ENCODE measurements at places on chromosomes 6 and 20.

DNA sequence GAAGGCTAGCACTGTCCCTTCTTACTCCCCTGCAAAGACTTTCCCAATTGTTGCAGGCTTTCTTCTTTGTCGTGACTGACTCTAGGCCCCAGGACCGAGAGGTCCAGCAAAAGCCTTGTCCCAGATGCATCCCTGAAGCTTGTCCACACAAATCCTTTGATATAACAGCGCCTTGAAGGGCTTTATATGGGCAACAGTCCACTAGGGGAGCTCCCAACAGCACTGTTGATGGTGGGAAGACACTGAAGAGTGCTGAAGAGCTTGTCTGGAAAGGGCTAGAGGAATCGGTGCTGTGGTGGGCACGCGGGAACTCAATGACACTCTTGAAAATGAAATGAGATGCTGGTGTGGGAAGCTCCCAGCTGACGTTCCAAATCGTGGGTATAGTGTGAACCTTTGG, 316.1 kb upstream of the CDH4 start:
- no peak for DNase-seq

DNA sequence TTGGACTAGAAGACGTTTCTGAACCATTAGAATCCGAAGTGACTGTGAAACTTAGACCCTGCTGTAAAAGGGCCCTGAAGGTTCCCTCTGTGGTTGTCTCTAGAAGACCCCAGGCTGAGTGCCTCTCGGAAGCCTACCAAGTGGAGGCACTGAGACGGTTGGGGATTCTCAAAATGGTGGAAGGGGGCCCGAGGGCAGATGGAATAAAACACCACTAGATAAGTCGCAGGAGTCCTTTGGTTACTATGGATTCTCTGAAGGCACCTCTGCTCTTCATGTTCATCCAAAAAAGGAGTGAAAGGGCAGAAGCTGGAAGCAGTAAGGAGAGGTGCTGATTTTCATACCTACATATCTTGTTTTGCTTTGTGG, 4.0 kb upstream of the TFAP2D start:
- no peak for DNase-seq

GRCh38 chr6:166313255-166314070, 5.3 kb upstream of the PRR18 start:
- DNase-seq = no peak

DNA sequence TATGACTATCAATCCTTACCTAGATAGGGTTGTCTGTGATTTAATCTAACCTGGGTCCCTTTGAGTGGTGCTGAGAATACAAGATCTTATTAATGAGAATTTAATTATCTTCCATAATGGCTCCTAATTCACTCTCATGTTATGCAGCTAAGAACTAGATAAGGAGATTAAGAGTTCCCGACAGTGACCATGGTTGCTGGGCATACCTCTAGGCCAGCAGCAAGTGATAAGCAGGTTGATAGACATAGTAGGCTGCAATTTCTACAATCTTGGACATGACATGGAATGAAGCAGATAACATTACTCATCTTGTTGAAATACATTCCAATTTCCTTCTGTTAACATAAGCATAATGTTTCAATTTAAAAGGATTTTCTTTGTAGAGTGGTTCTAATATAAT, 27.1 kb downstream of the SPACA1 start:
- no peak for DNase-seq

DNA sequence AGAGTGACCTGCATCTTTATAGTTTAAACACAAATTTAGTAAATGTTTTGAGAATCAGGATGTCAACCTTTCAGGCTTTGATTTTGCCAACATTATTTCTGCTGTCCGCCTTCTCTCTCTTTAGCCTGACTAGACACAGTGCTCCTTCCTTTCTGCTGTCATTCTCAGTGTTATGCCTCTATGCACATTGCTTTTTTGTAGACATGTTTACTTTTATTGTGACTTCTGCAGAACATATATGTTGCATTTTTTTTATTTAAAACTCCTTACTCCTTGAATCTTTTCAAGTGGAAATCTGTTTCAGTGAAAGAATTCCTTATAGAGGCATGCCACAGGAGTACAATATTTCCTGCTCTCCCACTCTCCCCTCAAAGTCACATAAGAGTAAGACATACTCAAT, 64.2 kb downstream of the LAMA4 start:
- DNase-seq = no peak

GRCh38 chr6:113414511-113414910, 442.6 kb upstream of the MARCKS start:
- no peak for DNase-seq

DNA sequence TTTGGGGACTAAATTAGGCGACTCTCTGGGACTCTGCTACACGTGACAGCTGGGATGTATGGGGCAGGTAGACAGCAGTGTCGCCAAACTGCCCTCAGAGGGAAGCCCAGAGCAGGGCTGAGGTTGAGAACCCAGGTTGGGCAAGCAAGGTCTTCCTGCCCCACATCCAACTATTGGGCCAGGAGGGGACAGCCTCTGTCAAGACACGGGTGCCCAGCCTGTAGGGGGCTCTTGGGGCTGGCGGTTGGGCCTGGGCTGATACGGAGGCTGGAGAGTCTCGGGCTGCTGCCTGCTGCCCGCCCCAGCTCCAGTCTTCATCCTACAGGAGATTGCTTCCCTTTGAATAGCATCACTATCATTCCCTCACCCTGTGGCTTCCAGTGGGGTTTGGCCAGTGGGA, 33.3 kb downstream of the CPNE5 start:
- DNase-seq = no peak

GRCh38 chr6:31202259-31203166, 32.0 kb upstream of the POU5F1 start:
- DNase-seq = no peak

GRCh38 chr6:42280966-42281533, 63.4 kb upstream of the MRPS10 start:
- no peak for DNase-seq

GRCh38 chr20:35661053-35661452, 3.6 kb downstream of the CPNE1 start:
- DNase-seq = no peak

- DNase-seq = no peak
Observed at GRCh38 chr20:17990278-17990972, 21.6 kb downstream of the MGME1 start.

DNA sequence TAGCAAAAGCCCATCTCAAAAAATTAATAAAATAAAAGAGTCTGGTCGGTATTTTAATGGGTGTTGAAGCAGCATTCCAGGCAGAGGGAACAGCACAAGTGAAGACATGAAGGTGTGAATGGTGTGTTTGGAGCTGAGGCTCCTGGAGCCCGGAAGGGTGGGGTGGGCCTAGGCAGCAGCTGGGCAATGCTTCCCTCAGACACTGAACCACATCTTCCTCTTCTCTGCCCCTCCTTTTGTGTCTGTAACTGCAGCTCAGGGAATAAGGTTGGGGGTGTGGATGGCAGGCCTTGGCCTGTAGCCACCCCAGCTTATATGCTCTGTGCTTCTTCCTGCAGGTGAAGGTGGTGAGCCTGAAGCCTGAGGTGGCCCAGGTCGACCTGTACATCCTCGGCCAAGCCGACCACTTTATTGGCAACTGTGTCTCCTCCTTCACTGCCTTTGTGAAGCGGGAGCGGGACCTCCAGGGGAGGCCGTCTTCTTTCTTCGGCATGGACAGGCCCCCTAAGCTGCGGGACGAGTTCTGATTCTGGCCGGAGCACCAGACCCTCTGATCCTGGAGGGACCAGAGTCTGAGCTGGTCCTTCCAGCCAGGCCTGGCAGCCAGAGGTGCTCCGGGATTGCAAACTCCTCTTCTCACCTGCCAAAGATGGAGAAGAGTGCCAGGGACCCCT, 26.6 kb downstream of the POFUT1 start:
- DNase-seq = no peak

- no peak for DNase-seq
Observed at GRCh38 chr6:166465671-166466087, 82.9 kb upstream of the MPC1 start.

DNA sequence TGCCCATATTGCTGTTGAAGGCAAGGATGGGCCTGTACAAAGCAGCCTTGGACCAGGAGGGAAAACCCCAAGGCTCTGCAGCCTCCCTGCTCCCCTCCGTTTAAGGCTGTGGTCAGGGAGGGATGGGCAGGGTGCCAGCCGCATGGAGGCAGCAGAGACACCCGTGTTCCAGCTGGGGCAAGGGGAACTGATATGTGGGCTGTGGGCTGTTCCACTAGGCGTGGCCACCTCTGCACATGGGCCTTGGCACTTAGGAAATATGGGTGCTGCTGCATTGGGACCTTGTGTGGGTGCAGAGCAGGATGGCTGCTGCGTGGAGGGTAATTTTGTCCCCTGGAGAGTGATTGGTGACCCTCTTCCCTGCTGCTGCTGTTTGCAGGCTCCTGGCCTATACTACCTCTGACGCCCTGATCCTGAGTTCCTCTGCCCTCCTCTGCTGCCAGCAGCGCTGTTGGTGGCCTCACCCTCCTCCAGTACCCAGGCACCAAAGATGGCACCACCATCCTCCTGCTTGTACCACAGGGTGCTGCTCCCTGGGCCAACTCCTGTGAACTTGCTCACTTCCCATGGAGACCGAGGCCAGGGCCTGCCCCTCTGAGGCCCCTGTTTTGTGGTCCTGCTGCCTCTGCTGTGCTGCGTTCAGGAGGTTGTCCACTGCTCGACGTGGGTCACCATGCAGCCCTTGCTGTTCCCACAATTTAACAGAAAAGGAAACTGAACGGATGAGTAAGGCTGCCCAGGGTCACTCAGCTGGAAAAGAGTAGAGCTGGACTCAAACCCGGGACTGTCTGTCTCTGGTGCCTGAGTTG, 35.3 kb downstream of the PANK2 start:
- DNase-seq = no peak

DNA sequence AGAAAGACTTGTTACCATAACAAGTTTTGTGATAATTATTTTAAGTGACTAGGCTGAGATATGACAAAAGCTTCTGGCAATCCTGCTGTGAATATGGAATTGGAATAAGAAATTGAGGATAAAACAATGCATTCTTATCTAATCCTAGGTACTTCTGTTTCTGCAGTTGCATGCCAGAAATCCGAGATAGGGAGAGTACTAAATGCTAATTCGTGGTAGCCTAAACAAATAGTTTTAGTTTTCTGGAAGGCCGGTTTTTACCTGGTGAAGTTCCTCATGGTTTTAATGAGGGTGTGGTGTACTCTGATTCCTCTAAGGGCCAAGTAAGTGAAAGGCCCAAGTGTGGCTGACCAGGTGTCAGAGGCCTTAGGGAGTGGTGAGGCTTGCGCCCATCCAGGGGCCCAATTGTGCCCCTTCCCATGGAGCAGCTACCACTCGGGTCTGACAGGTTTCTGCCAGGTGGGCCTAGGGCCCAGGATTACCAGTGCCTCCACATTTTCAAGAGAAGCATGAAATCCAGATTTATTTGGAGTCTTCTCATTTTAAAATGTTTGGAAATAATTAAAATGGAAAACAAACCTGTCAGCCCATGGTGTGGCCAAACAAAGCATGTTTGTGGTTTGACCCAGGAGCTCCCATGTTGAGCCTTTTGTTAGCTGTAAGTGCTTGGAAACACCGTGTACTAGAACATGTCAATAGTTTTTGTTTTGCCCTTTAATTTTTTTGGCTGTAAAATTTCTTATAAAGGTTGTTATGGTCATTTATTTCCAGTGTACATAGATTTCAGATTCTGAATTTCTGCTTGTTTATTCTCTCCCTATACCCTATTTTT, 6.6 kb downstream of the PLCB4 start:
- DNase-seq = no peak

DNA sequence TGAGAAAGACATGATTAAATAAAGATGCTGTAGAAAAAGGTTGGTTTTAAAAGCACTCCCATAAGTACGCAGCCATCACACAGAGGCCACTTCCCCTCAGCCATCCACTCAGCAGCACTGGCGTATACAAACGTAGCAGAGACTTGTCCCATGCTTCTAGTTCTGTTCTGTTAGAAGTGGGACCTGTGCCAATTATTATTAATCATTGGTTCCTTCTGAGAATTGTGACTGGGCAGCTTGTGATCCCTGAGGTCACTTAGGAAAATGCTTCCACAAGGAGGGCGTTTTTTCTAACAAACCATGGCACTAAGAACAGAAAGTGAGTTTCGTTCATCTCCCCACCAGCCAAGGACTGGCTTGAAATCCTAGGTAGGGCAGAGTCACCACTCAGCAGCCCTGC, 53.9 kb downstream of the FAM120B start:
- DNase-seq = no peak

DNA sequence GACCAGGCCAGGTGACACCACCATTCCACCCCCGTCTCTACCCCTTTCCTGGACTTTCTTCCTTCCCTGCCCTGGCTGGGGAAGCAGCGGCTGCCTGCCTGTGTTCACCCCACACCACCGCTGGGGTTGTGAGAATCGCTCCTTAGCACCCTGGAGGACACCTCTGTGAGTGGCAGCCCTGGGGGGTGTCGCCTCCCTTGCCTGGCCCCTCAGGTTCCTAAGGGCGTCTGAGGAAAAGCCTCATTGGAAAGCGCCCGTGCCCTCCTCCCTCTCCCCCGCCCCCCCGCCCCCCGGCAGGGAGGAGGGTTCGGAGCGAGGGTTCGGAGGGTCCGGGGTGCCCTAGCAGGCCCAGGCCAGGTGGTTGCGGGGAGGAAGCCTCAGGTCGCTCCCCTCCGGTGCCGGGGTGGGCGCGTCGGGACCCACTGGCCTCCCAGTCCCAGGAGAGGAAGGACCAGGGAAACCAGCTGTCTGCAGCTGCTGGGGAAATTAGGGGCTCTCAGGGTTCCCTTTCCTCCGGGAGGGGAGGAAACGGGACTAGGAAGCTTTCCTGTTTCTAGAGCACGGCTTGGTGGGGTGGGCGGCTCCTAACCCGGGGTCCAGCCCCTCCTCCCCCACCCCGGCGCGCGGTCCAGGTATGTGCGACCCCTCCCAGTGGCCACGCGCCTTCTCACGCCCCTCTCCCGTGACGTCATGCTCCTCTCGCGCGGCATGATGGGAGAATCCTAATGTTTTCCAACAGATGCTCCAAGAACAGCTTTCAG, at the start of gene PHACTR3:
Gene PHACTR3 (plus strand): TSS at position 760 of the 761 bp plus-strand sequence. CDS start 475 bp downstream, outside the sequence.
- DNase-seq = no peak
